ENCODE measurements at places on chromosomes 2 and 18. TPM values are rescaled to one million over a fixed set of nuclear protein-coding genes. Genes with fewer than 3 reads are reported as not detected.

PRSS56 gene
- total RNA-seq, result not detected

GRCh38 chr18:27202741-27203140 is 17.6 kb upstream of the CHST9 start:
- DNase-seq, result peak; percentile 46

LYPD6B gene
- total RNA-seq, result not detected

DNA sequence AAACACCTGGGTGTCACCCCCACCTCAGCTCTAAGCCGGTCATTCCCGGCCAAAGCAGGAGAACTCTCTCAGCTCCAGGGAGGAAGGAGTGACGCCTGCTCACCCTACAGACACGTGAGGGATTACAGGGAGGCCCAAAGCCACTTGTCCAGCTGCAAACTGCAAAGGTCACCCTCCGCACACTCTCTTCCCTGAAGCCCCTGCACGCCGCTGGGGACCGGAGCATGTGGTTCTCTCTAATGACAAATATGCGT is 108.0 kb upstream of the ID2 start:
- DNase-seq, result no peak

DNA sequence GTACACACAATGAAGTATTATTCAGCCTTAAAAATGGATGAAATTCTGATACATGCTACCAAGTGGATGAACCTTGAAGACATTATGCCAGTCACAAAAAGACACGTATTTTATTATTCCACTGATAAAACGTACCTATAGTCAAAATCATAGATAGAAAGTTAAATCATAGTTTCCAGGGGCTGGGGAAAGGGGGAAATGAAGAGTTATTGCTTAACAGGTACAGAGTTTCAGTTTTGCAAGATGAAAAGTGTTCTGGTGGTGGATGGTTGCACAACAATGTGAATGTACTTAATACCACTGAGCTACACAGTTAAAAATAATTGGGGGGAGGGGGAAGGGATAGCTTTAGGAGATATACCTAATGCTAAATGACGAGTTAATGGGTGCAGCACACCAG is 279.0 kb upstream of the STON1 start:
- no peak for DNase-seq

- no peak for DNase-seq
Measured at GRCh38 chr2:168583064-168583709, 127.1 kb downstream of the CERS6 start.

DNA sequence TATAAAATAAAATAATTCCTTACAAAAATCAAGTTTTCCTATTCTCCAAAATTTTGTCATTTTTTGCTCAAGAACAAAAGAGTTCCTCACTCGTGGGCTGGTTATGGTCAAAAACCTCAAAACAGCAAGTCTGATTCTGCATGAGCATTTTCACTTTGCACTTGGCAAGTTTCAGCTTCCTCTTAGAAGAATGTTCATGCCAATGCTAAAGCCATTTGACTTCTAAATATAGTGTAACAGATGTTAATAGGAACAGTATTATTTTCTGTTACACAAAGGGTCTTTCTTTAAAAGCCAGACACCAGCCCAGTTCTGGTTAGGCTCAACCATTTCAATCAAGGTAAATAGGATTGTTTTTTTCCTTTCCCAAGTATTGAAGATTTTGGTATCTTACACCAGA is 261.3 kb upstream of the CCDC68 start:
- DNase-seq, result no peak

TRIM43 gene
- total RNA-seq, result not detected

DNA sequence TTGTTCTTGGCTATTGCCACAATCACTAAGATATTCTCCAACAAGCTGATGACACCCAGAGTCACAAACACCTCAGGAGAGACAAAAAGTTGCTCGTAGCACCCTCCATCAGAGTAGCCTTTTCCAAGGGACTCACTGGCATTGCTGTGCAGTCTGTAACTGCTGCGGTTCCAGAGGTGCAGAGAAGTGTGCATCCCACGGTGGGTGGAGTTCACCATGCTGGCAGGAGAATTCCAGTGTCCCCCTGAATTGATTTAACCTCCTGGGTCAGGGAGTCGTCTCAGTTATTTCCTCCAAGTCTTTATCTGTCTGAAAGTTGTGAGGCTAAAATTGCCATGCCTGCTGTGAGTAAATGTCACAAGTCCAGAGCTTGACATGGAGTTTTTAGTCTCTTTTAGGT is 443 bp downstream of the MC4R start:
- DNase-seq, result no peak

DNA sequence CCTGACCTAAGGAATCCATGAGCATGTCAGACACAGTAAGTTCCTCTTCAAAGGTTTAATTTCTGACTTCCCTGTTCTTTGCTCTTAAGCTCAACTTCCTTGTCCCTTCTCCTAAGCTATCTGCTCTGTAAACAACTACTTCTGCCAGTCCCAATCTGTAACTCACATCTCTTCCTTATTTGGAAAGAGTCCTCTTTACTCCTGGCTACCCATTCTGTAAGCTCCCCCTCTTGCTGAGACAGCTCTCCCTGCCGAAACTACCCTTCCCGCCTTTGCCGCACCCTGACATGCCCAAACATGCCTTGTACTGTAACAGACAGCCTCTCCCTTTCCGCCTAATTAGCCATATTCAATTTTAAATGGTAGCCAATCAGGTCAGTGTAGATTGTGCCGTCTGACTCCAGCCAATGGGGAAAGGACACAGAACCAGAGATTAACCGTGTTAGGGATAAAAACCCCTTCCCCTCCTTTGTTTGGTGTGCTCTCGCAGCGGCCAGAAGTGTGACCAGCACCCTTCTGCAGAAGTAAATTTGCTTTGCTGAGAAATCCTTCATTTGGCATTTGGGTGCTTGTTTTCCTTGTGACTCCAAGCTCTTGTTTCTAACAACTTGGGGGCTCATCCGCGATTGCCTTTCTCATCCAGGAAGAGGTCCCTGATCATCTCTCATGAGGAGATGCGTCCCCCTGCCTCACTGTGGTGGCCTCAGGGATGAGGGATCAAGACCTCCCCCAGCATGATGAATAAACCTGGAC is 49.0 kb downstream of the PIAS2 start:
- no peak for DNase-seq

DNA sequence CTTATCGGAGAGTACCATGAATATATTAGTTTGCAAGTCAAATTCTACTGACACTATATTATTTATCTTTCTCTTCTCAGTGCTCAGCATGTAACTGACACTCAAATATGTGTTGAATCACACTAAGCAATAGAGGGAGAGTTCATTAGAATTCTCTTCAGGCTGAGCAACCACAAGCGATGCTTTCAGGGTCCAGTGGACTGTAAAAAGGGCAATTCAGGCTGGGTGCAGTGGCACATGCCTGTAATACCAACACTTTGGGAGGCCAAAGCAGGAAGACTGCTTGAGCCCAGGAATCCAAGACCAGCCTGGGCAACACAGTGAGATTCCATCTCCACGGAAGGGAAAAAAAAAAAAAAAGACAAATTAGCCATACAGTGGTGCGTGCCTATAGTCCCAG is 16.3 kb downstream of the PDE6D start:
- DNase-seq, result no peak

TCF4 gene
- total RNA-seq, result 424 TPM

- no peak for DNase-seq
Measured at GRCh38 chr2:157831573-157832315, 44.4 kb downstream of the ACVR1 start.

DNA sequence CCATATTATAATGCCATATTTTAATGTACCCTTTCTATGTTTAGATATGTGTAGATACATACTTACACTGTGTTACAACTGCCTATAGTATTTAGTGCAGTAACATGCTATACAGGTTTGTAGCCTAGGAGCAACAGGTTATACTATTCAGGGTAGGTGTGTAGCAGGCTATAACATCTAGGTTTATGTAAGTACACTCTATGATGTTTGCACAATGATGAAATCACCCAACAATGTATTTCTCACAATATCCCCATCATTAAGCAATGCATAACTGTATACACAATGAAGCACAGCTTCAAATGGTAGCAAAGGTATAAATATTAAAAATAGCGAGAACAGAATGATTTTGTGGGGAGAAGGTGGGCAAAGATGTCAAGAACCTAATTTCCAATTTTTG is 117.8 kb downstream of the DYM start:
- no peak for DNase-seq

DNA sequence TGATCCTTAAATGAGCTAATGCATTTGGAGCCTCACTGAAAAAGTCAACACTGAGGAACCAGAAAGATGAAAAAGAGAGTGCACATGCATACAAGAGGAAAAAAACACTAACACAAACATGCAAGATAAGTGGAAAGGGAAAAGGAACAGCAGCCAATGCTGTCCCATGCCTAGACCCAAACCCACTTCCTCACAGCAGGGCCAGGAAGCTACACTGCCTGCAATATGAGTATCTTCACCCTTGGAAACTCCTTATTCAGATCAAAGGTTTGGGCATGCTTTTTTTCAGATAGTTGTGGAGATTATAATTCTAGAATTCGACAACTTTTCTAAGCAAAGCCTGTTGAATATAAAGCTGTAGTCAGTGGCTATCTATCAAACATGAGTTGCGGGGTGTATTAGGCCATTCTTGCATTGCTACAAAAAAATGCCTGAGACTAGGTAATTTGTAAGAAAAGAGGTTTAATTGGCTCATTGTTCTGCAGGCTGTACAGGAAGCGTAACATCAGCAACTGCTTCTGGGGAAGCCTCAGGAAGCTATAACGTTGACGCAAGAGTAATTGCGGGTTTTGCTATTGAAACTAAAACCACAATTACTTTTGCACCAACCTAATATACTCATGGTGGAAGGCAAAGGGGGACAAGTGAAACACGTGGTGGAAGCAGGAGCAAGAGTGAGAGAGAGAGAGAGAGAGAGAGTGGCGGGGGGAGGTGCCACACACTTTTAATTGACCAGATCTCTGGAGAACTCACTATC is 138.2 kb downstream of the MBD2 start:
- no peak for DNase-seq

- DNase-seq, result no peak
Measured at GRCh38 chr2:216793386-216793785, 66.5 kb downstream of the TNP1 start.

RASGRP3 gene
- 184 TPM for total RNA-seq

GRCh38 chr18:24561369-24561965 is 101.0 kb downstream of the HRH4 start:
- DNase-seq, result no peak

DNA sequence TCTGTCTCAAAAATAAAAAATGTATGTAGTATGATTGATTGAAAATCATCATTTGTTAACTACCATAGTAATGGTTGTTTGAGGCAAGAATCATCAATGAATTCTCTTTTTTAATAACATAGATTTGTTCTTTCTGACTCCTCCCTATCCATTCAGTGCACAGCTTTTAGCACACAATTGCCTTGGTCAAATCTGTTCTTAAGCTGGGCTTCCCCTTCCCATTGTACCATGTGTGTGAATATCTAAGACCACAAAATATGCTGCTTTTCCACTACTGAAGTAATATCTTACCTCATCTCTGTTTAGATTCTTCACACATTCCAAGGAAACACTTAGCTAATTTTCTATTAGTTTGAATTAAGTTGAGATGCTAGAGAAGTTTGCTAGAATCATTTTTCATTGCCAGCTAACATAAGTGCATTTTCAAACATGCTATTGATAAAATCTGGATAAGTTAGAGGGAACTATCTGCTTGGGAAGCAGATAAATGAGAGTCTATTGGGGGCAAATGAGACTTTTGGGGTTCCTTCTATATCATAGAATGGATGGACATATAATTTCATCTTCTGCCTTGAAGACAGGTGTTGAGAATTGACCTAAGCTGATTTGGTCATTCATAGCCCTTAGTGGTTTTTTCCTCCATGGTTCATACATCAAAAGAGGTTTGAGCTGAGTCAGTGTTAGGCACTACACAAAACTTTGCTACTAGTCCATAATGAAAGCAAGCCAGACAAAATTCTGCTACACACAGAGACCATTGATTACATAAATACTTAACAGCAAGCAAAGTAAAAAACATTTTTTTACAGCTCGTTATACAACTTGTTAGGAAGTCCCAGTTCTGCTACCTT is 231.9 kb downstream of the PLCL1 start:
- no peak for DNase-seq

DNA sequence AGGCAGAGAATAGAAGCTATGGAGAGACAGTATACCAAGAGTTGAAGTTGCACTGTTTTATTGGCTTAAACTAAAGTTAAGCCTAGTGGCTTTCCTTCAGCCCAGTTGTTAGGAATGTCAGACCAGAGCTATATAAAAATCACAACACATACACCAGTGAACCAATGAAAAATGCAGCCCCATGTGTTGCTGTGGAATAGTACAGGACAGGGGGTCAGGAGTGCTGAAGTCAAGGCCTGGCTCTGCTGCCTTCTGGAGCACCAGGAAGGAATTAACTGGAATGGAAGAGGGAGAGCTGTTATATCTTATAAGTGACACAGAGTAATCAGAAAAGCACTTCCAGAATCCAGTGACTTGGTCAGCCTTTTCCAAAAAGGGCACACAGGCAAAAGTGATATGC is 58.9 kb downstream of the OSR1 start:
- no peak for DNase-seq

- DNase-seq, result no peak
Measured at GRCh38 chr18:74791501-74792194, 194.0 kb downstream of the ZNF407 start.

GRCh38 chr2:98910349-98911125 is 25.5 kb downstream of the CRACDL start:
- no peak for DNase-seq

DNA sequence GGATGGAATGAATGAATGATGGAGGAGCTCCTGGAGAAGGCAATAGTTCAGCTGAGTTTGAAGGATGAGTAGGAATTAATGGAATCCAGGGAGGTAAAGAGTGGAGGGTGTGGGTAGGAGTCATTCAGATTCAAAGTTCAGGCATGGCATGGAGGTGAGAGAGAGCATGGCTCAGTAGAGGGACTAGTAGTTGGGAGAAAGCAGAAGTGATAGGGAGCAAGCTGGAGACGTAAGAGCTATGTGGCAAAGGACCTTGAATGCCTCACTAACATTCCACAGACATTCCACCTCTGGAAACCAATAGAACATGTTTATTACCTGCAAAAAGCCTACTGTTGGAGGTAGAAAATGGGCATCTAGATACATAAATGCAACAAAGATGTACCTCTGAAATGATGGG is 170.1 kb downstream of the HAUS1 start:
- no peak for DNase-seq

ALLC gene
- not detected for total RNA-seq

COLEC11 gene
- total RNA-seq, result 0.13 TPM

Data from dermis microvascular lymphatic vessel endothelial cell (primary cell).